BJ (cell line): ENCODE measurements at places on chromosomes 2 and 18.

DNA sequence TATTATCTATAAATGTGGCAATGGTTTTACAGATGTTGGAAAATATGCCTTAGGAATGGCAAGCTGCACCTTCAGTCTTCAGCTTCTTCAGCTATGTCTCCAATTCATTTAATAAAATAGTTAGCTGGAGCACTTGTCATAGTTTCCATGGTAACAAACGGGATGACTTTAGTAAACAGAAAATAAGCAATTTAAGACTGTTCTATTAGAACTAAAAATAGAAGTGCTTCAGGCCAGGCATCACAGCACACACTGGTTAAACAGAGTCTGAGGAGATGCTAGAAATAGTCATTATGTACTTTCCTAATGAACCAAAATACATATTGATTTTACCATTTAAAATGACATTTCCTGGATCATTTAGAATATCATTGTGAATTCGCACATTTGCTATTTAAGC is 195.0 kb downstream of the GCA start:
- no peak for DNase-seq

DNA sequence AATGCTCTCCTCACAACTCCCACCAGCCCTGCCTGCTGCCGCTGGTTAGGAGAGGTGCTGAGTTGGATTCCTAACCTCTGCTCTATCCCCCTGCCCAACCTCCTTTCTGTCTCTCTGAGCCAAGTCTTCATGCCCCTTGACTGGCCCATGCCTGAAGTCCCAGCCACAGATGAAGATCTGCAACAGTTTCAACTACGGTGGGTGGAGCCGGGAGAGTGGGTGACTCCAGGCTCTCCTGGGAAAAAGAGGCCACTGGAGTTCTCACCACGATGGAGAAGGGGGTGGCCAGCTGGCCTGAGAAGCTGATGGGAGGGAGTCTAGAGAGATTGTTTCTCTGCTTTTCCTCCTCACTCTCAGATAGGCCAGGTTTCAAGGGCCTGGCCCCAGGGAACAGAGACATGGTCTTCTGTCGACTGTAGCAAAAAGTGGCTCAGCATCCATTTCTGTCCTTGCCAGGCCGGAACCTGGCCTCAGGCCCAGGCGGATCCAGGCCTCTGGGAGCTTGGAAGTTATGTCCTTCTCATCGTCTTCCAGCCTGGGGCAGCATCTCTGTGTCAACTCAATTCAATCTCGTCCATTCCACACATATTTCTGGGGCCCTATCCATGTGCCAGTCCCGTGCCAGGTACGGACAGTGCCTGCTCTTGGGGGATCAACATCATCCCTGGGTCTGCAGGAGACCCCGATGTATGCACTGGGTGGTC is 75.3 kb downstream of the INHBB start:
- DNase-seq = no peak

- peak; percentile 14 for DNase-seq
Measured at GRCh38 chr2:223416815-223417610, 185.1 kb downstream of the SCG2 start.

DNA sequence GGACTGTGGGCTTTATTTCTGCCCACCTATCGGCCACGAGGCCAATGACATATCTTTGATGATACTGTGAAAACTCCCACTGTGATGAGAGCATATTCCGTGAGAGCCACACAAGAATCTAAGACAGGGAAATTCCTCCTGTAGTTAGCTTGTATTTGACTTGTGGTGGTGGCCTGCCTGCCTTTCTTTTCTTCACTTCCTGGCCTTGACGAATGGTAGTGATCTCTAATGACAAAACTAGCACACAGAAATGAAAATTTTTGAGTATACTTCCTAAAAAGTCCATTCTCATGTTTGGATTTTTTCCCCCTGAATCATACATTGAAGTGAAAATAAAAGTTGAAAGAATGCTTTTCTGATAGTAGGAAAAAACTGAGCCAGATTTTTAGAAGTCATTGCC is 94.4 kb downstream of the MGAT5 start:
- DNase-seq = no peak

DNA sequence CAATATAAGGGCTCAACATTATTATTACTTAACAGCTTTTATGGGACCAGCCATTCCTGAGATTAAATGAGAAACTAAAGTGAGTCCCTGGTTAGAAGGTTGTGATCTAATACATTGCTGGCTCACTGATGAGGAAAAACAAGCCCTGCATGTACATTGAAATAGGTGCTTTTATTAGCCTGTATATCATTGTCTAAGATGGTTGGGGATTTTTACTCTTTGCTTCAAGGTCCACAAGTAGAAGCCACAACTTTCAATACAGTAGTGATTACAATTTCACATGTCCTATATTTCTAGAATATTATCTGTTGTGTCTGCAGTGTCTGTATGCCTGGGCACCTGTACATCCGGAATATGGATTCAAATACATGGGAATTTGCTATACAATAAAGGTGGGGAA is 104.1 kb upstream of the FZD5 start:
- DNase-seq = no peak

GRCh38 chr2:179467111-179467510 is 202.5 kb upstream of the SESTD1 start:
- no peak for DNase-seq

DNA sequence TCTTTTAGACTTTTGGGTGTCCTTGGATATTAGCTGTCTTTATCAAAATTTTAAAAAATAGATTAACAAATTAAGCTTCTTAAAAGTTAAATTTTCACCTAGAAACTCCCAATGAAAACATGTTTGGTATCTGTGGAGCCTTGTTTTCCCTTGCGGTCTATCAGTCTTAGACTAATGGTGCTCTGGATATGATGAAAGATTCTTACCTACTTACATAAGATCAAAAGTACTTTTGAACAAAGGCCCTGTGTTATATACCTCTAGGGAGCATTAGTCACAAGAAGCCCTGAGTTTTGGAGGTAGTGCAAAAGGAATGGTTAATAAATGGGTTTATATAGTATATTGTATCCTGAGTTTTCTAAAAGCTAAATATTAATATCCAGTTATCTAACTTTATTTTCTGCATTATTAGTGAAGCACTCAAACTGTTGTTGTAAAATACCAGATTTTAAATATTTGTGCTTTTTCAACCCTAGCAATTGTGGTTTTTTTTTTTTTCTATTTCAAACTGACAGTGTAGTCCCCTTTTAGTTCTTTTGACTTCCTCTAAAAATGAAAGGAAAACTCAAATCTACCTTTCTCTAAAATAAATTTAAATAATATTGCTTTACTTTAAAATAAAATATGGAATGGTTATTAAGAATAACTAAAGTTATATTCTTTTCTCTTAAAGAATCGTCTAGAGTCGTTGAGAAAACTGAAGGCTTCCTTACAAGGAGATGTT is 18.1 kb downstream of the NDC80 start:
- DNase-seq = no peak

- no peak for DNase-seq
Measured at GRCh38 chr2:13009027-13009642, 292.4 kb downstream of the TRIB2 start.

GRCh38 chr2:62427146-62427545 is 78.8 kb downstream of the TMEM17 start:
- DNase-seq = no peak

GRCh38 chr2:98453083-98453482 is 8.4 kb downstream of the INPP4A start:
- DNase-seq = no peak

DNA sequence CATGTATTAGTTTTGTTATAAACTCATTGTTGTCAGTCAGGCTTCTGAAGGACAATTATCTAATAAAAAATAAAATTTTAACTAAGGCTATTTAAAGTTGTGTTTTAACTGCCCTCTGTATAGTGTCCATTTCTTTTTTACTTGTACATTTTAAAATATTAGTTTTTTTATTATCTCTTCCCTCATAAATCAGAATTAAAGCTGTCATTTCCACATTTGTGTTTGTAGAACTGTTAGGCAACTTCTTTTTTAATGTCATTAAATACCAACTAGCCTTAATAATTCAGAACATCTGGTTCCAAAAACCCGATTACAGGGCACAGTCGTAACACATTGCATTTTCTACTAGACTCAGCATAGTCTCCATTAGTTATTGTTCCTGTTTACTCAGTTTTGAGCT is 1749.0 kb upstream of the CELF4 start:
- no peak for DNase-seq

- DNase-seq = no peak
Measured at GRCh38 chr2:193520709-193521458, 1326.2 kb upstream of the TMEFF2 start.

DNA sequence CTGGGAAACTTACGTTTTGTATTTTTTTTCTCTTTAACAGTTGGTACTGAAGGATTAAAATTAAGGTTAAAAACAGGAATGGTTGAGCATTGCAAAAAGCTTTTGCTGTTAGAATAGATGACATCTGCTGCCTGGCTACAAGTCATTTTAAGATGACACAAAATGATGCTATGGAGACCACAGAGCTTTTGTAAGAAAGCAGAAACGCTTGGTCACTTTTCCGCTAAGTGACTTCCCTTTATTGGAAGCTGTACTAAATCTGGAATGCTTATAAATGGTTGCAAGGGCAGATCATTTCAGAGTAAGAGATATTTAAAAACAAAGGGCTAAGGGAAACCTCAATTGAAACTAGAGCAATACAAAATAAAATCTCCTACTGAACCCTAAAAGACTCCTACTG is 544.0 kb downstream of the STK39 start:
- DNase-seq = no peak
